ENCODE measurements at places on chromosomes 6 and 20.

GRCh38 chr20:1463971-1464570 is 2.6 kb downstream of the NSFL1C start:
- DNase-seq = no peak

DNA sequence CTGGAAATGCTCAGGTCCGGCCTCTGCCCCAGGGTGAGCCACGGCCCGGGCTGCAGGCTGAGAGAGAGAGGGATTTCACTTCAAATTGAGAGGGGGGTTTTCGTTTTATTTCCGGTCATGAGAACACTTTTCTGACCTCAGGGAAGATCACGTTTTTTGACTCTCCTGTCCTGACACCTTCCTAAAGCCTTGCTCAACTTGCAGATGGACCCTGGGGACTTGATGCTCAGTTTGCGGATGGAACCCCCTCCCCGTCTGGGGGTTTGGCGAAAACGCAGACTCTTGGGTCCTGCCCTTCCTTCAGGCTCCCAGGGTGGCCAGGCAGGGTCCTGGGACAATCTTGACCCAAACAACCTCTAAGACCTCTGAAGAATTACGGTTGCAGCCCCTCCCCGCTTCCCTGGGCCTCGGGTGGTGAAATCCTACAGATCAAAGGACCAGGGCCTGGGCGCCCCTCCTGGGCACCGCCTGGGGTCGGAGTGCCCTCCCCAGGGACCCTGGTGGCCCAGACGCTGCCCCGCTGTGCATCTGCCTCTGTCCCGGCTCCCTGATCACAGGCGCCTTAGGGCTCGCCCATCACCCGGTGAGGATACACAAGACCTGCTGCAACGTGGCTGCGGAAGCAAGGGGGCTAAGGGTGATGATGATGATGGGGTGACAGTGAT is 148.2 kb downstream of the ERMARD start:
- DNase-seq = no peak

DNA sequence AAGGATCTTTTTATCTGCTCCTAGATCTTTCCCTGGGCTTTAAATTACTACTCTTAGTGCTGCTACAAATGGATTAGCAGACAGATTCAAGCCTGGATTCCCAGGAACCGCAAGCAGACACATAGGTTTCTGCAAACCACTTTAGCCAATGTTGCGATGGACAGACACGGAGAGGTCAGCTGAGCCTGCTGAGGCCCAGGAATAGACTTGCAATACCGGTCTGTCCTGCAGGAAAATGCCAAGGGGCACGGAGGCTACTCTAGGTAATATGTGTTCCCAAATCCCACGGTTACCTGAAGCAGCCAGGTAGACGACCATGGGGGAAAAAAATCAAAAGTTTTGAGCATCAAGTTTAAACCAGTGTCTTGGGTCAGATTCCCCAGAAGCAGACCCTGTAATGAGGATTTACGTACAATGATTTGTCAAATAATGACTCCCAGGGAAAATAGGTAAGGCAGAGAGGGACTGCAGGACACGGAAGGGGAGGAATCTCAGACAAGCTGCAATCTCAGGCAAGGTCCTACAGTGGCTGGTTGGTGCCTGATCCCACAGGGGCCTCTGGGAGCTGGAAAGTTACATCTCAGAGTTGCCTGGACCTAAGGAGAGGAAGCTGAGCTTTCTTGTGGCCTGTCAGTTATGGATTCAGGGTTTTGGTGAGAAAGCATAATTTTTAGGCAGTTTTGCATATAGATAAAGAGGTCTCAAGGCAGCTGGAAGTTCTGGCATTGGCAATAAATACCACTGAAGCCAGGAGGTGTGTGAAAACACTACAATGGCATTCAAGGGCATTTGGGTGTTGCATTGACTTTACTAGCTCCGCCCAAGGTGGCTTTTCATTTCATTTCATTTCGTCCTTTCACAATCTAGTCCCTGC is 12.5 kb downstream of the OTOR start:
- no peak for DNase-seq

GRCh38 chr20:36266189-36266588 is 29.9 kb downstream of the AAR2 start:
- no peak for DNase-seq

DNA sequence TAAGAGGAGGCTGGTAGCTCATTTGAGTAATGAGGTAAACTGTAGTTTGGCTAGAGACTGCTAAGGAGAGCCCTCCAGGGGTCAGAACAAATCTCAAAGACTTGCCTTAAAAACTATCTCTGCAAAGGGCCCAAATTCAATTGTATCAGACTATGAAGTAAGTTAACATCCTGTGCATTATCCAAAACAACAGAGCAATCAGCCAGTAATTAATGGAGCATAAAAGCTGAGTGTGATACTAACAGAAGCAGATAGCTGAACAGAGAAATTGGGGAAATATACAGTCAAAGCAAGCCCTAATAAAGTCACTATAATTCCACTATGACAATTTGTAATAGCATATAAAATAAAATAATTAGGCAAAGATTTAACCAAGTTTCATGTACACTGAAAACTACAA is 45.8 kb upstream of the TNFRSF21 start:
- DNase-seq = no peak

GRCh38 chr6:16274885-16275589 is 36.6 kb downstream of the GMPR start:
- DNase-seq = no peak

DNA sequence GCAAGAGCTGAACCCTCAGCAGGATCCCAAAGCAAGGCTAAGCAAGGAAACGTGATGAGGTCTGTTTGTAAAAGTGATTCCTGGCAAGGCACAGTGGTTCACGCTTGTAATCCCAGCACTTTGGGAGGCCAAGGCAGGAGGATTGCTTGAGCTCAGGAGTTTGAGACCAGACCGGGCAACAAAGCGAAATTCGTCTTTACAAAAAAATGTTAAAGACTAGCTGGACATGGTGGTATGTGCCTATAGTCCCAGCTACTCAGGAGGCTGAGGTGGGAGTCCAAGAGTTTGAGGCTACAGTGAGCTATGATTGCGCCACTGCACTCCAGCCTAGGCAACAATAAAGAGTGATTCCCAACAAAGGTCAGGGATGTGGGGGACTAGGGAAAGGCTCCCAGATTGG is 4.1 kb upstream of the XKR7 start:
- DNase-seq = no peak

GRCh38 chr6:118200160-118200559 is 293.1 kb downstream of the SLC35F1 start:
- DNase-seq = no peak

GRCh38 chr6:14270925-14271788 is 153.6 kb downstream of the CD83 start:
- DNase-seq = no peak

GRCh38 chr6:143005816-143006215 is 54.9 kb upstream of the AIG1 start:
- DNase-seq = no peak

- DNase-seq = no peak
These were observed 66.6 kb downstream of the AFG1L start for GRCh38 chr6:108361312-108361932.

- DNase-seq = peak; percentile 57
These were observed 1323.0 kb upstream of the GJE1 start for GRCh38 chr6:140809694-140810101.

- no peak for DNase-seq
These were observed 233.4 kb downstream of the NFATC2 start for GRCh38 chr20:51309128-51309527.

DNA sequence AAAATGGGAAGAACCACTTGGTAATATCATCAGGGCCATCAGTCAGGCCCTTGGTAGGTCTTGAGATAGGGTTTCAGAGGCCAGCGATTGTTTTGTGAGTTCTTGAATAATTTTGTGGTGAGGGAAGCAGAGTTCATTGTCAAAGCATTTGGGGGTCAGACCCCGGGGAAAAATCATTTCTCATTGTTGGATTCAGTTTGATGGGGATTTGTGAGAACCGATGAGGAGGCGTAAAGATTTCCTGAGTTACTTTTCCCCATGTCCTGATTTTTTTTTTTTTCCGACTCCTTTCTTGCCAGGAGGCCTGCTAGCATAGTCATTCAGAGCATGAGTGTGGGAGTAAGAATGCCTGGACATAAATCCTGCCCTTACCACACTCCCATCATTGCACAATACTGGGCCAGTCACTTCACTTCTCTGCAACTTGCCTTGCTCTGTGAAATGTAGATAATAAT is 60.3 kb downstream of the TSHZ2 start:
- peak; percentile 89 for DNase-seq

- DNase-seq = no peak
These were observed 569.9 kb downstream of the KIF16B start for GRCh38 chr20:16003310-16003709.

GRCh38 chr6:134546962-134547645 is 229.2 kb upstream of the SGK1 start:
- DNase-seq = peak; percentile 77

GRCh38 chr6:158367816-158368215 is 55.6 kb downstream of the TULP4 start:
- no peak for DNase-seq

DNA sequence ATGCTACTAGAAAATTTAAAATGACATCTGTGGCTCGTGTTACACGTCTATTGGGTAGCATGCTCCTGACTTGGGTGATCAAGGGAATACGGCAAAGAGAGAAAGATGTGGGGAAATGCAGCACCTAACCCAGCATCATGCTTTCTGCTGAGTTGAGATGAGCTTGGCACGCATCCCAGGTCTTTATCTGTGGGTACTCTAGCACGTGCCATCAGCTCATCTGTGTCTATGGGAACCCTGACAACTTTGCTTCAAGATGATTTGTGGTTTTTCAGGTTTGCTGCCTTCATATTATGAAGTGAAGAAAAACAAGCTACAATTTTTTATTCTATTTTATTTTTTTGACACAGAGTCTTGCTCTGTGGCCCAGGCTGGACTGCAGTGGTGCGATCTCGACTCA is 21.0 kb downstream of the RNASET2 start:
- no peak for DNase-seq

- no peak for DNase-seq
These were observed 49.7 kb upstream of the ENPP4 start for GRCh38 chr6:46080111-46080510.

DNA sequence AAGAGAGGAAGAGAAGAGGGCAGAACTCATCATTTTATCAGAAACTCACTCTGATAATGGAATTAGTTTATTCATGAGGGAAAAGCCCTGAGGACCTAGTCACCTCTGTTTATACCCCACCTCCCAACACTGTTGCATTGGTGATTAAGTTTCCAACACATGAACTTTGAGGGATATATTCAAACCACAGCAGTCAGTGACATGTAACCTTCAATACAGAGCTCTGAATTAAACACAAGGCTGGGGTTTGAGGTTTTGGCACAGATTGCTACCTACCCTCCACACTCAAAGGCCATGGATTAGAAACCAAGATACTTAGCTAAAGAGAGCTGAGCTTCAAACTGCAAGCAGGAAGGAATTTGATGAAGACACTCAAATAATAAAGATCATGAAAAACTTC is 48.5 kb upstream of the MOCS1 start:
- DNase-seq = no peak

DNA sequence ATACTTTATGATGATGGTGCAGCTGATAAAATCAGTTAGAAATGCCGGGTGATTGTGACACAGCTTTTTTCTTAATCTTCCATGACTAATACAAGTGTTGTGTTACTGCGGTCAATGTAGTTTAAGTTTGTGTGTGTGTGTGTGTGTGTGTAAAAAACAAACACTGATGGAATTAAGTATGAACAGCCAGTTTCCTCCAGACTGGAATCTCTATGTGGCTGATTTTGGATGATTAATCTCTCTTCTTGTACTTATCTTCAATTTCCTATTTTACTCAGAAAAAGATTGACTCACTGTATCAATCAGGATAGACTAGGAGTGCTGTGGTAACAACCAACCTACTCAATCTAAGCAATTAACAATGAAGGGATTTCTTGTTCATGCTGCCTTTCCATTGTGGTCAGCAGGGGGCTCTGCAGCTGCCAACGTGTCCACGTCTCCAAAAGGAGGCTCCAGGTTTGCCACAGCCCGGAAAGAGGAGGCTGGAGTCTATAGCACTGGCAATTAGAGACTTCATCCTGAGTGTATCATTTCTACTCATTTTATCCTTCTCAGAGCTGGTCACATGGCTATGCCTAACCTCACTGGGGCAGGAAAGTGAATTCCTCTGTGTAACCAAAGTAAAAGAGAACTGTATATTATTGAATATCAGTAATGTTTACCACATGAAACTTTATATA is 107.7 kb downstream of the CD109 start:
- DNase-seq = peak; percentile 97

DNA sequence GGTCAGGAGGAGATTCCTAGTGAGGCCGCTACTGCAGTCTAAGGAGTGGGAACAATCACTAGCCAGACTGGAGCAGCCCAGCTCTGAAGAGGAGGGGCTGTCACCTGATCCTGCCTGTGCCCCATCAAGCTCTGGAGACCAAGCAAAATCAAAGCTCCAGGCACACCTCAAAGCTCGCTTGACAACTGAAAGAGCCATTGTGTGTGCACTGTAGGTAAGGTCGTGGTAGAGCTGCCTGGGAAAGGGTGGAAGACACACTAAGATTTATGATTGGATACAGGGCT is 58.2 kb downstream of the CSE1L start:
- no peak for DNase-seq

- DNase-seq = no peak
These were observed 104.4 kb upstream of the ADGRF4 start for GRCh38 chr6:47593979-47594378.

DNA sequence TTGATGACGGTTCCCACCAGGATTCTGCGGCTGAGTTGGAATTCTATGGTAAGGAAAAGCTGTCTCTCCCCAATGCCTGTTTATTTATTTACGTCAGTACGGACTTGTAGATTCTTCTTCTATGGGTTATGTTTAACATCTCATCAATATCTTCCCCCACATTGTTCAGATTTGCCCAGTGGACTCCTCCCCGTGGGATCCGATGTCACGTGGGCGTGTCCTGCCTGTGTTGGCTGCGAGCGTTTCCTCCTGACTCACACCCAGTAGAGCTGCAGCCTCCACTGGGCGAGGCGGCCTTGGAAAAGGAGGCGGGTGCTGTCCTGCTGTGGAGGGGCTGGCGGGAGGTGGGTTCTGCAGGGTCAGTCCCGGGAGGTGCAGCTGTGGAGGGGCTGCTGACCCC is 46.8 kb upstream of the SLCO4A1 start:
- DNase-seq = peak; percentile 27

- DNase-seq = no peak
These were observed 57.0 kb upstream of the EPB41L1 start for GRCh38 chr20:36097337-36098151.

DNA sequence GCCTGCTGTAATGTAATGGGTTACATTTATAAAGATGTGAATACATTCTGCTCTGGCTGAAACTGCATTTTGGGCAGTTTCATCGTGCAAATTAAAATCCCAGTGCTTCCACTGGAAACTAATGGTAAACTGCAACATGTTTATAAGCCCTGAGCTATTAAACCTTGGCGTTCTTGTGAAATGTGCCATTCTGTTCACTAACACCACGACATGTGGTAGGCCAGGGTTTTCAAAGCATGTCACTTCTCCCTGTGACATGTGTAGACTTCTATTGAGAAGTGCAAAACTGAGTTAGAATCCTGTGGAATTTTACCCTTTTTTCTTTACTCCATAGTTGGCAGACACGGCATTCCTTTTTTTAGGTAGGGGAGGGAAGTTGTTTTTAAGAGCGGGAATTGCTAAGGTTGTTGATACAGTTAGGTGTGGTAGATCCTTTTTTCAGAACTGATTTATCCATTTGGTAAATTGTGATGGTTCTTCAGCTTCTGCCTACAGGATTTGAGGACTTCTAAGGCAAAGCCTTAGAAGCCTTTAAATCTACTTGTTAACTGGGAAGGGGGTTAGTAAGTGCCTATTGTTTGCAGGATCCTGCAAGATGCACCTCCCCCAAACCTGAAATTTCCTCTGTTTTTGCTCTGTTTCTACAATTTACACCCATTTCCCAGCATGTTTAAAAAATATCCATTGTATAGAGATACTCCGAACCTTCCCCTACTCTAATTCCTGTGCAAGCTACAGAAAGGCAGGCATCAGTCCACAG is 4.2 kb downstream of the SASH1 start:
- DNase-seq = no peak

GRCh38 chr20:6173481-6173880 is 50.7 kb upstream of the FERMT1 start:
- DNase-seq = no peak
